ENCODE measurements at places on chromosomes 2 and 18.

DNA sequence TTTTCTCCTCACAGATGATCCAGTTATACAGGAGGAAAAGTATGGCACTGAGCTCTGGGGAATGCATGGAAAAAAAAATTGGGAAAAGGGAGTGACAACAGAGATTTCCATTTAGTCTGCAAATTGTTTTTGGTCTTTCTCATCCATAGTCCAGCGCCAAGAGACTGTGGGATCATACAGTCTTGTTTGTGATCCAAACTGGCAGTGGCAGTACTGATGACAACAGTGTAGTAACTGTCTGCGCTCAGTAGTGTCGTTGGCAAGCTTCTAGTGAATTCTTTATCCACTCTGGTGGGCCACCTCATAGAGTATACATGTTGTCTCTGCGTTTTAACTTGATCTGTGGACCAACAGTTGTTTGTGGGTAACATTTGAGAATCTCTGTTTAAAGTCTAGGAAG lies 37.9 kb downstream of the GALNT1 start:
- peak; percentile 68 for ATAC-seq

DNA sequence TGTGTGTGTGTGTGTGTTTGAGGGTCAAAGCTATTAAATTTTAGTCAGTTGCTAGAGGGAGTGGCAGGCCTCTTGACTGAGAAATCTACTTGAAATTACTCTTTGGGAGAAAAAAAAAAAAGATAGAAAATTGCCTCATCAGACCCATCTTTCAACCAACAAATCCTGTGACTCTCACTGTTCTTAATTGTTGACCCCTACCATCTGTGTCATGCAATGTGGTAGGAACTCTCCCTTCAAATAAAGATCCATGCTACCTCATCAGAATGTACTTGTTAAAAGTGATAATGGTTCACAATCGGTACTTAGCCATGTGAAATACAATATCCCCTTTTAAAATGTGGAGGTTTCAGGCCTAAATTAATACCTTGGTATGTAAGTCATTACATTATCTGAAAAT lies 670.8 kb upstream of the FANCL start:
- no peak for ATAC-seq

DNA sequence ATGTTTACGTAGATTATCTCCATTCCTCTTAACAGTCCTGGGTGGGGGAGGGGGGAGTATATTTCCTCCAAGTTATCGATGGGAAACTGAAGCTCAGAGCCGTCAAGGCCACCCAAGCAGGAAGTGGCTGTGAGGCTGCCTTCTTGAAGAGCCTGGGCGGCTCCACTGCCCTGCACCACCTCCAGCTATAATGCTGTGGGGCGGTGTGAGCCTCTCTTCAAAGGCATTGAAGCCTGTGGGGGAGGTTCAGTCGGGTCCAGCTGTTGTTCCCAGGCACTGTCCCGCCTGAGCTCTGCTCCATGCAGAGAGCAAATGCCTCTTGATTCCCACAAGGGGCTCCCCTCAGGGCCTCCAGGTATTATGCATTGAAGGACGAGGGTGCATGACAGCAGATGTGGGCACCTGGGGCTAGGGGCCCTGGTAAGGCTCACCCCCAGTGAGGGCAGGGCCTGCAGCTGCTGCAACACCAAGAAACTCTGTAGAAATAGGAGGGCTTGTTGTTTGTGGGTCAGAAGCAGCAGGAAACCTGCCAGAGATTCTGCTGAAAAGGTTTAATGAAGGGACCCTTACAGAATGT lies 29.5 kb upstream of the LAPTM4A start:
- no peak for ATAC-seq

DNA sequence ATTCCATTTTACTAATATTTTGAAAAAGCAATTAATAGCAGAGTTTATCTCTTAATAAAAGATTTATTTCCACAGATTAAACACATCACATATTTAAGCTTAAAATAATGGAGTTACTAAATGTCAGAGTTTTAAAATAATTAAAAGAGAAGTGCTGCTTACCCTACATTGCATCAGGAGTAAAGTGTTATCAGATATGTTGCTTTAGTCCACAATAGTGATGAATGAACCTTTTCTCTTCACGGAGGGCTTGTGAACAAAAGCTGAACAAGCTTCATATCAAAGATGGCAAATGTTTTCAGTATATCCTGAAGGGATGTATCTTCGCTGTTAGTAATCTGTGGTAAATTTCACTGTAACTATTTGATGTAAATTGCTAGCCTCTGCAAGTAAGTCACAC lies 69.4 kb upstream of the TTC27 start:
- ATAC-seq: no peak

GRCh38 chr2:48607307-48608014 lies 10.2 kb upstream of the GTF2A1L start:
- ATAC-seq: no peak

- no peak for ATAC-seq
These were observed 126.4 kb upstream of the CD226 start for GRCh38 chr18:70074116-70074515.

GRCh38 chr2:38128653-38129052 lies 52.7 kb upstream of the CYP1B1 start:
- peak; percentile 86 for ATAC-seq
